Body of pancreas (tissue), 4 donors: ENCODE measurements at places on chromosomes 6 and 20. TPM values are rescaled to one million over a fixed set of nuclear protein-coding genes. Genes with fewer than 3 reads are reported as not detected.

Gene SLC17A3
- not detected for total RNA-seq

Gene GJA1
- 8.2 TPM for total RNA-seq

Gene EDN3
- 9.9 TPM for total RNA-seq

Gene RPL7L1
- 56.3 TPM for total RNA-seq

Gene ABHD16B
- total RNA-seq, result not detected

Gene THEMIS
- total RNA-seq, result 0.52 TPM

Gene CRYBG1
- total RNA-seq, result 10.1 TPM

- no peaks in the 10 kb centered on the region for H3K4me1 ChIP-seq
- H3K27me3 ChIP-seq, result no peaks in the 10 kb centered on the region
- no peak overlapping the region for H3K4me3 ChIP-seq
- DNase-seq, result no peak
Measured at GRCh38 chr6:38512211-38512610, 127.5 kb downstream of the BTBD9 start.

GRCh38 chr20:35171753-35172433 lies at the start of gene PROCR:
PROCR (plus strand) TSS chr20:35172072; CDS start chr20:35172155, 83 bp downstream.
- H3K36me3 ChIP-seq, result no peaks in the 10 kb centered on the region
- no peak within 1 kb of the TSS for H3K27ac ChIP-seq
- peaks cover 11% of the 10 kb centered on the region for H3K4me1 ChIP-seq
- DNase-seq, result peak; percentile 81
- H3K27me3 ChIP-seq, result no peaks in the 10 kb centered on the region

DNA sequence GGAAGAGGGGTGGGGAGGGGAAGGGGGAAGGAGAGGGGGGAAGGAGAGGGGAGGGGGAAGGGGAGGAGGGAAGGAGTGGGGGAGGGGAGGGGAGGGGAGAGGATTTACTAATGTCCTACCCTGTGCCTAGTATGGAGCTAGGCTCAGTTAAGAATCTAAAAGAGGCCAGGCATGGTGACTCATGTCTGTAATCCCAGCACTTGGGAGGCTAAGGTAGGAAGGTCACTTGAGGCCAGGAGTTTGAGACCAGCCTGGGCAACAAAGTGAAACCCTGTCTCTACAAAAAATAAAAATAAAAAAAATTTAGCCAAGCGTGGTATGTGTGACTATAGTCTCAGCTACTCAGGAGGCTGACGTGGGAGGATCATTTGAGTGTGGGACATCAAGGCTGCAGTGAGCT lies 13.0 kb downstream of the UBE2J1 start:
- peaks cover 3% of the 10 kb centered on the region for H3K4me1 ChIP-seq
- peaks cover 5% of the 10 kb centered on the region for H3K36me3 ChIP-seq
- no peak for DNase-seq
- H3K27ac ChIP-seq, result no peak overlapping the region
- H3K4me3 ChIP-seq, result no peak overlapping the region

- H3K27ac ChIP-seq, result no peak overlapping the region
- no peak overlapping the region for H3K4me3 ChIP-seq
- DNase-seq, result no peak
- H3K27me3 ChIP-seq, result peaks cover 13% of the 10 kb centered on the region
- no peaks in the 10 kb centered on the region for H3K36me3 ChIP-seq
- H3K4me1 ChIP-seq, result peaks cover 32% of the 10 kb centered on the region
Measured at GRCh38 chr20:3751305-3751674, 16.3 kb downstream of the ADISSP start.

DNA sequence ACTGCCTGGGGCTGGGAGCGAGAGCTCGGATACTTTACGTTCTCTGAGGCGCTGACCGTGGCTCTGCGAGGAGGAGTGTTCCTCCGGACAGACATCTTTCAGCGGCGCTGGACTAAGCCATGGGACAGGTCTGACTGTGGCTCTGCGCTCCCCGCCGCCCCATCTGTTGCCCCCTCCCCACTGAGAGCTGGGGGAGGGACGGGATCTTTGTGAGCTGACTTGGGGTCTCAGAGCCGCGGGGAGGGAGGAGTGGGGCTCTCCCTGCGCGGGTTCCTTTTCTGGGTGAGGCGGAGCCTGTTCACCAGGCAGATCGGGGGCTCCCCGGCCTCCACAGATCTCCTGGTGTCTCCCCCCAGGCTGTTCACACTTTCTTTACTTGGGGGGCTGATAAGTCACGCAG lies 11.3 kb upstream of the GATA5 start:
- H3K4me3 ChIP-seq, result no peak overlapping the region
- peak overlapping the region; percentile 37 for H3K27ac ChIP-seq
- no peaks in the 10 kb centered on the region for H3K36me3 ChIP-seq

GRCh38 chr6:63425493-63425892 lies 105.7 kb upstream of the LGSN start:
- no peak for DNase-seq
- no peaks in the 10 kb centered on the region for H3K27me3 ChIP-seq
- H3K4me1 ChIP-seq, result peaks cover 6% of the 10 kb centered on the region
- H3K4me3 ChIP-seq, result no peak overlapping the region
- no peak overlapping the region for H3K27ac ChIP-seq
- H3K36me3 ChIP-seq, result no peaks in the 10 kb centered on the region

DNA sequence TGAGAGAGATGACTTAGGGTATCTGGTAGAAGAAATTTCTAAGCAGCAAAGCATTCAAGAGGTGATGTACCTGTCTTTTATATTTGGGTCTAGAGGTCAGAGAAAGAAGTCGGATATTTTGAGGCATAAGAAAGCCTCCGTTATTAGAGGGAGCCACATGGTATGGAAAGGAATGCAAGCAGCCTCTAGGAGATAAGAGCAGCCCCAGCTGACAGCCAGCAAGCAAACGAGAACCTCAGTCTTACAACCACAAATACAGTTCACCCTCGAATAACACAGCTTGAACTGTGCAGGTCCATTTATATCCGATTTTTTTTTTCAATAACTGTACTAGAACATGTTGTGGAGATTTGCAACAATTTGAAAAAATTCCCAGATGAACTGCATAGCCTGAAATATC lies 190.7 kb upstream of the VGLL2 start:
- H3K36me3 ChIP-seq, result no peaks in the 10 kb centered on the region
- H3K27ac ChIP-seq, result no peak overlapping the region
- no peaks in the 10 kb centered on the region for H3K4me1 ChIP-seq
- H3K4me3 ChIP-seq, result no peak overlapping the region

DNA sequence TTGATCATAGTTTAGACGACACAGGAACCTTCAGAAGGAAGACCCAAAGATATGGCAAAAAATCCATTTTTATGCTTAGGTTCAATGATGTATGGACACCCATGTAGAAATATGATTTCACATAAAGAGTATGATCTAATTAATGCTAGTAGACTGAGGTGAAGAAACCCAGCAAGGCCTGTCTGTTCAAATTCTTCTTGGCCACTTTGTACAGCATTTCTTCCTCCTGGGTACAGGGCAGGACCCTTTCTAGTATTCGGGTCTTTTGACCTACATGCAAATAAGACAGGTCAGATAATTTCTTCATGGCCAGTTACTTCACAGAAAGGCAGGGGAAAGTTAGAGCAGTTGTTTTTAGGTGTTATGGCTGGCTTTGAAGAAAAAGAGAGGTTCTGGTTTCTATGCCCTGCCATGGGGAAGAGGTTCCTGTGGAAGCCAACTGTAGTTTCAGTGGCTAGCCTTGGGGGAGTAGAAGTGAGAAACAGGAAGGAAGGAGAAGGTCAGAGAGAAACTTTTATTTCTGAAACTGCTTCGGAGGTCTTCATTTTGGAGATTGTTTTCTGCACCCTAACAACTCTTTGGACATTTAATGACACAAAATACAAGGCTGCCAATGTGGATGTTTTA lies 208.3 kb downstream of the PTPRK start:
- no peak for DNase-seq
- H3K4me3 ChIP-seq, result no peak overlapping the region
- no peaks in the 10 kb centered on the region for H3K4me1 ChIP-seq
- H3K27me3 ChIP-seq, result no peaks in the 10 kb centered on the region
- H3K36me3 ChIP-seq, result no peaks in the 10 kb centered on the region

DNA sequence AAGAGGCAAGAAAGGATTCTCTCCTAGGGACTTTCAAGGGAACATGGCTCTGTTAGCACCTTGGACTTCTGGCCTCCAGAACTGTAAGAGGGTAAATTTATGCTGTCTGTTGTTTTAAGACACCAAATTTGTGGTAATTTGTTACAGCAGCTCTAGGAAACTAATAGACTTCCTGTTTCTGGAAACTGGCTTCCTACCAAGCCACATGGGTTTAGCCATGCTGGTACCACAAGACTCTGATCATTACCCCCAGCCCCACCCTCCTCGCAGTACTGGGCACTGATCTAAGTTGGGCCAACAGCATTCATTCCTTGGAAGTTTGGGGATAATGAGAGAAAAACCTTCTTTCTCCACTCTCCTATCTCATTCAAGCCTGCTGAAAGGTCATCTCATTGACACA lies 109.5 kb upstream of the SMLR1 start:
- H3K36me3 ChIP-seq, result no peaks in the 10 kb centered on the region
- H3K27me3 ChIP-seq, result no peaks in the 10 kb centered on the region
- H3K27ac ChIP-seq, result no peak overlapping the region
- no peak overlapping the region for H3K4me3 ChIP-seq
- H3K4me1 ChIP-seq, result no peaks in the 10 kb centered on the region

GRCh38 chr6:111685058-111685457 lies 79.4 kb upstream of the TRAF3IP2 start:
- H3K27me3 ChIP-seq, result no peaks in the 10 kb centered on the region
- no peaks in the 10 kb centered on the region for H3K36me3 ChIP-seq
- H3K27ac ChIP-seq, result no peak overlapping the region
- no peak overlapping the region for H3K4me3 ChIP-seq
- peaks cover 7% of the 10 kb centered on the region for H3K4me1 ChIP-seq

GRCh38 chr6:157711060-157711459 lies 112.0 kb upstream of the SNX9 start:
- no peaks in the 10 kb centered on the region for H3K27me3 ChIP-seq
- H3K4me3 ChIP-seq, result no peak overlapping the region
- DNase-seq, result no peak
- no peaks in the 10 kb centered on the region for H3K4me1 ChIP-seq

- DNase-seq, result no peak
- no peaks in the 10 kb centered on the region for H3K27me3 ChIP-seq
- H3K27ac ChIP-seq, result peak overlapping the region; percentile 66
Measured at GRCh38 chr6:167762259-167762962, 64.3 kb upstream of the AFDN start.

DNA sequence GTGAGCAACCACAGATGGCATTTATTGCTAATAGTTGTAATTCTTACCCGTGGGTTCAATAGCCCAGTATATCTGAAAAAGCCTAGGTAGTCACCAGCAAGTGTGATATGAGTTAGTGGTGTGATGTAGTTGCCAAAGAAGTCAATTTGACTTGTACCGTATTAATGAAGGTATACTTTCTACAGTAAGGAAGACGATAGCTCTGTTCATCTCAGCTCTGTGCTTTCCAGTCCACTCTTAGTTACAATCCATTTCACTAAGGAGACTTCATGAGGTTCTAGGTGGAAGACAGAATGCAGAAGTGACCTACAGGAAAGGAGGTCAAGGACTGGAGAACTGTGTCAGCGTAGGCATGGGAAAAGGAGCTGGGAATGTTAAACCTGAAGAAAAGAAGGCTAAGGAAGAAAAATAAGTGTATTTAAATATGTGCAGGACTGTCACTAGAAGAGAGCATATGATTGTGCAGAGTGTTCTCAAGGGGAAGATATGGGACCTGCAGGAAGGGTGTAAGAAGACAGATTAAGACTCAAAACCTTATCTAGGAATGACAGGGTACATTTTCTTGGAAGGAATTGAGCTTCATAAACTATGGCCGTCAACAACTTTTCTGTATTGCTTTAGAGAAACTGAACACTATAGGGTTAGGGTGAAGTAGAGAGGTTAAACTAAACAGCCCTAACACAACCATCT lies 116.9 kb upstream of the SCGN start:
- H3K27me3 ChIP-seq, result no peaks in the 10 kb centered on the region
- no peak overlapping the region for H3K4me3 ChIP-seq
- H3K4me1 ChIP-seq, result no peaks in the 10 kb centered on the region
- H3K27ac ChIP-seq, result no peak overlapping the region

DNA sequence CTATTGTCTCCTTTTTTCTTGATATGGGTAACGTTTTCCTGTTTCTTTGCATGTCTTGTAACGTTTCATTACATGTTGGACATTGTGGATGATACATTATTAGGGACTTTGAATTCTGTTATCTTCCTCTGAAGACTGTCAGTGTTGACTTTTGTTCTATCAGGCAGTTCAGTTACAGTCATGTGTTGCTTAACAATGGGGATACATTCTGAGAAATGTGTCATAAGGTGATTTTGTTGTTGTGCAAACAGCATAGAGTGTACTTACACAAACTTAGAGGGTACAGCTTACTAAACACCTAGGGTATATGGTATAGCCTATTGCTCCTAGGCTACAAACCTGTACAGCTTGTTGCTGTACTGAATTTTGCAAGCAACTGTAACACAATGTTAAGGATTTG lies 64.7 kb downstream of the AK9 start:
- no peaks in the 10 kb centered on the region for H3K36me3 ChIP-seq
- no peak overlapping the region for H3K4me3 ChIP-seq
- H3K27me3 ChIP-seq, result no peaks in the 10 kb centered on the region
- no peaks in the 10 kb centered on the region for H3K4me1 ChIP-seq
- DNase-seq, result no peak

GRCh38 chr6:167570460-167571400 lies 245.8 kb downstream of the TTLL2 start:
- H3K27ac ChIP-seq, result no peak overlapping the region
- DNase-seq, result no peak
- H3K4me3 ChIP-seq, result no peak overlapping the region

GRCh38 chr6:39892490-39893129 lies 41.7 kb downstream of the MOCS1 start:
- H3K4me1 ChIP-seq, result peaks cover 8% of the 10 kb centered on the region
- H3K27ac ChIP-seq, result no peak overlapping the region
- H3K27me3 ChIP-seq, result no peaks in the 10 kb centered on the region
- peak; percentile 77 for DNase-seq

- no peaks in the 10 kb centered on the region for H3K27me3 ChIP-seq
- H3K36me3 ChIP-seq, result no peaks in the 10 kb centered on the region
Measured at GRCh38 chr6:170286934-170287265, 4.0 kb downstream of the DLL1 start.

- DNase-seq, result no peak
- peaks cover 6% of the 10 kb centered on the region for H3K36me3 ChIP-seq
- no peak overlapping the region for H3K4me3 ChIP-seq
- H3K4me1 ChIP-seq, result peaks cover 67% of the 10 kb centered on the region
- no peaks in the 10 kb centered on the region for H3K27me3 ChIP-seq
- H3K27ac ChIP-seq, result no peak overlapping the region
Measured at GRCh38 chr6:137870744-137871247, 3.7 kb downstream of the TNFAIP3 start.

GRCh38 chr6:107408714-107409113 lies 50.6 kb downstream of the PDSS2 start:
- no peak overlapping the region for H3K4me3 ChIP-seq
- H3K27ac ChIP-seq, result no peak overlapping the region
- no peaks in the 10 kb centered on the region for H3K36me3 ChIP-seq
- no peak for DNase-seq

DNA sequence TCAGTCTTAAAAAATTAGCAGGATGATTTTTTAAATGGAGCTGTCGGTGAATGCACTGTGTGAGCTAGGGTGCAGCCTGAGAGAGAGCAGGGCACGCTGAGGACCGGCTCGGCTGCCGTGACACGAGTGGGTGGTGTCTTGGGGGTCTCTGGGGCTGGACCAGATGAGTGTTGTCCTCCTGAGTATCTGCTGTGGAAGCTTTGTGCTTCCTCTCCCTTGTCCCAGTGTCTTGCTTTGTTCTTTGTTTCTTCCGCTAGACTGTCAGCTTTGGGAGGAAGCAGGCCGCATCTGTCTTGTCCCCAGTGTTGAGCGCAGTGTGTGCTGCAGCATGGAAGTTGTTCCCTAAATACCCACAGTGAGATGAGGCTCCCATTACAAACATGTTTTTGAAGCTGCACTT lies 89.4 kb downstream of the RTN4IP1 start:
- DNase-seq, result no peak
- H3K4me1 ChIP-seq, result no peaks in the 10 kb centered on the region
- no peaks in the 10 kb centered on the region for H3K36me3 ChIP-seq
- no peak overlapping the region for H3K4me3 ChIP-seq
